ENCODE measurements at places on chromosomes 2 and 18.
A peak's percentile ranks its signal among the peaks of the same experiment; 100 is the strongest.

DNA sequence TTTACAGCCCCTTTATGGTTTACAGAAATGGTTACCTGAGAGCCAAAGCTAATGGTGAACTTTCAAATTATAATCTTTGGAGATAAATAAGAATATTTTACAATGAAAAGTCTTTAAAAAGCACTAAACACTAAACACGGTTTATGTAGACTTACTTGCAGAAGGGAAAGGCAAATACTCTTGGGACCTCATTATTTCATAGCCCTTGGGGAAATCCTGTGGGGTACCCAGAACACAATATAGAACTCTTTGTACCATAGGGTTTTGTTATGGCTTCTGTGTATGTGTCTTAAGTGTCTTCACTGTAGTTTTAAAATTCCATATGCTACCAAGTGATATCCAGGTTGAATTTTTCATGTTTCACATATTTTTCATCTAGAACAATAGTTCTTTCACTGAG is 90.6 kb downstream of the KCNH7 start:
- DNase-seq, result no peak

DNA sequence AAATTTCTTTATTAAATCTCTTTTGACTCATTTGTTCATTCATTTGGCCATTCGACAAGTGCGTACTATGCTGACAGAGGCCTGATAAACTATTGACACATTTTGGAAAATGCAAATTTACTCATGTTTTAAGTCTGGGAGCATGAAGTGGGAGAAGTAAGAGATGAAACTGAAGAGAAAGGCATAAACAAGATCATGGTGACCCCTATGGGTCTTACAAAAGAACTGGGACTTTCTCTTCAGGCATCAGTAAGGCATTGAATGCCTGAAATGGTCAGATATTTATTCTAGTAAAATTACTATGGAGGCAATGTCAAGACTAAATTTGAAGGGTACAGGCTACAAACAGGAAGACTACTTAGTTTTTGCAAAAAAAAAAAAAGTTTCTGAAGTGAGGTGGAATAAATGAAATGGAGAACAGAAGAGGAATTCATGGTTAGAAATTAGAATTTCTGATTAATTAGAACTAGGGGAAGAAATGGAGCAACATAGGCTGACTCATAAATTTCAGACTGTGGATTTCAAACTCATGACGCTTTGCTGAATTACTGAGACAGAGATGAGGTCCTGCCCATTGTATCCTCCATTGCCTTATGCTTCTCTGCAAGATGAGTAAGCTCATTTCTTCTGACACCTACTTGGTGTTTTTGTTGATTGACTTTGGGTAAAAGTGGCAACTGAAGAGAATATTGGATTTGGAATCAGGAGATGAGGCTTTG is 32.7 kb downstream of the VSNL1 start:
- no peak for DNase-seq

DNA sequence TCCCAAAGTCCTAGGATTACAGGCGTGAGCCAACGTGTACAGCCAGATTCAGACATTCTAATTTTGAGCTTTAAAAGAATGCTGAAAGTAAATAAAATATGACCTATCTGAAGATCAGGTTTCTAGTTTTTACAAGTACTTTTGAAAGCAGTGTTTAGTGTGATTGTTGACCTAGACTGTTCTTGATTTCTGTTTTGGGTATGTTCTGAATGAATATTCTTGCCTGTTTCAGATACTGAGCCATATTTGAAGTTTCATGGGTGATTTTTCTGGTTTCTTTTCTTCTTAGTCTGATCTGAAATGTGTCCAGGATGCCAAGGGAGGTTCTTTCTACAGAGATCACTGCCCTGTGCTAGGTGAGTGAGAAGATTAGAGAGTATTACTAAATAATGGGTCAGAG is 37.2 kb downstream of the MIB1 start:
- DNase-seq, result no peak

GRCh38 chr2:37615804-37616676 is 55.4 kb downstream of the CDC42EP3 start:
- DNase-seq, result no peak

GRCh38 chr2:197710424-197711042 is 5.4 kb downstream of the MARS2 start:
- DNase-seq, result no peak

- DNase-seq, result peak; percentile 18
These were observed 12.5 kb downstream of the NPC1 start for GRCh38 chr18:23573626-23574431.

- no peak for DNase-seq
These were observed 5.6 kb downstream of the ZAP70 start for GRCh38 chr2:97718942-97719341.

DNA sequence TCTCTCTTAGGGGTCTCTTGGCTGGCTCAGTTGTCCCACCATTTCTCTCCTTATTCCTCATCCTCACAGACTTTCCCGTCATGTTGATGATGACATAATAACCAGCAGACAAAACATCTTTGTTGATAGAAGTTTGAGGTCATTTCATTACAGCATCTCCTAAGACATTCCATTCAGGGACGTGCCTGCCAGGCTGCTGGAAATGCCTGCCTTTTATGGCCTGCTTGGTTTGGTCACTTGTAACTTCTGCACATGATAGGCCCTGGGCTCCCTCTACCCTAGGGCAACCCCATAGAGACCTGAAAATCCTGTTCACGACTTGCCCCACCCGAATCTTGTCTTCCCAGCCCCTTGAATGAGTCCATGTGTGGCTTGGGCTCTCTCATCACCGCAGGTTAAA is 81.7 kb downstream of the SDC1 start:
- no peak for DNase-seq

- DNase-seq, result no peak
These were observed 68.8 kb downstream of the UNC80 start for GRCh38 chr2:209840434-209840833.

DNA sequence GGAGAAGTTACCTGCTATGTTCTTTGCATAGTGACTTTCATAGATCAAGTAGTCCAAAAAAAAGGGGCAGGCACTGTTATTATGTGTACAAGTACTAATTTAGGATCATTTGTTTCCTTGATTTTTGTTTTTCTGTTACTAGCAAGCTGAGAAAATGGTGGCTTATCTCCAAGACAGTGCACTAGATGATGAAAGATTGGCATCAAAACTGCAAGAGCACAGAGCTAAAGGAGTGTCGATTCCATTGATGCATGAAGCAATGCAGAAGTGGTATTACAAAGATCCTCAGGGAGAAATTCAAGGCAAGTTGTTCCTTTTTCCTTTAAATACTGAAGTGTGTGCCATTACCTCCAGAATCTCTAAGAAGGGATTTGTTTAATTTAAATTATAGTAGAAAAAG is 19.6 kb upstream of the KCNJ13 start:
- DNase-seq, result no peak

- DNase-seq, result no peak
These were observed 69.9 kb downstream of the PLB1 start for GRCh38 chr2:28565720-28566295.

- no peak for DNase-seq
These were observed 58.0 kb upstream of the BOD1L2 start for GRCh38 chr18:57088883-57089282.

GRCh38 chr2:141582213-141582612 is 548.6 kb downstream of the LRP1B start:
- DNase-seq, result no peak

- no peak for DNase-seq
These were observed 14.0 kb downstream of the SFTPB start for GRCh38 chr2:85653996-85654395.

- no peak for DNase-seq
These were observed at the start of gene ARHGAP28 for GRCh38 chr18:6729247-6730091. TSS of gene ARHGAP28 (plus strand) at chr18:6729716. CDS start at chr18:6729822, 106 bp downstream.

- no peak for DNase-seq
These were observed 257.3 kb upstream of the SESTD1 start for GRCh38 chr2:179521944-179522343.

- no peak for DNase-seq
These were observed 170.3 kb upstream of the SETBP1 start for GRCh38 chr18:44510390-44510789.

GRCh38 chr2:9908639-9909038 is 42.9 kb upstream of the GRHL1 start:
- no peak for DNase-seq

DNA sequence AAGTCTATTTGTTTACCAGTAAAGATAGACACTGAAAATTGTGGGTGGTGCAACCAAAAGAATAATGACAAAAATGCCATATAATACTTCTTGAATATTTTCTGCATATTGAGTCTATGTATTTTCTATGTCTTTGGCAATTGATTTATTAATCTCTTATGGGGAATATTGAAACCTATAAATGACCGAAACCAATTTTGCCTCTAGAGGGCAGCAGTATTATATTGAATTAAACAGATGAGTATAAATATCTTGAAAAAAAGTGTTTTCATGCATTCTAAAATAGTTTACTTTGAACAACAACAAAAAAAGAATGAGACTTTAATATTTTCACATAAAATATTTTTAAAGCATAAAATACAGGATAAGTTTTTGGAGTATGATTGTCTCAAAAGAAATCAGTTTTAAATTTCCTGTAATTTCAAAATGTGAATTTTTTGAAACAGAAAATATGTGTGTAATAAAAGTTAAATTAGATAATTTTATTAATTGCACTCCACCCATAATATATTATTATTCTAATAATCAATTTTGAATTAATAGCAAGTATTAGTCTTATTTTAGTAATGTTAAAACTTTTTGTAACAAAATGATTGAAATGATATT is 49.9 kb upstream of the CALCRL start:
- DNase-seq, result no peak

- no peak for DNase-seq
These were observed 410.2 kb upstream of the CHST9 start for GRCh38 chr18:27595113-27595838.

GRCh38 chr18:48885924-48886400 is 64.8 kb downstream of the SMAD7 start:
- no peak for DNase-seq

DNA sequence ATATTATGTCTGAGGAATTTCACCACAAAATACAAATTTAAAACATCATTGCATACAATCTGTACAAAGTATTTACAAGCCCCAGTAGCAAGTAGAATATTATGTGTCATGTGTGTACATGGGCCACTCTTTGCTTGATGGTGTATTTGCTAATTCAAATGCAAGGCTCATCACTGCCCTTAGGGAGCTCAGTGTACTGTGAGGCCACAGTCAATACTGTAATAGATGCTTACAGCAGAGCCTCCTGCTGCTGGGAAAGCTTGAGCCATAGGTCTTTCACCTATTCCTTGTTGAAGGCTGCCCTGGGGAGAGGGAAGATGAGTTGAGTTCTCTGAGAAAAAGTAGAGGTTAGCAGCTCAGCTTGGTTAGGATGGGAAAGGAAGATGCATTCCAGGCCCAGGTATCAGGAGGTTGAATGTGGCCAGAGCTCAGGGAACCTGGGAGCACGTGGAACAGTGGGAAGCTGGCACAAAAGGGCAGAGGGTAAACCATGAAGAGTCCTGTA is 189.6 kb downstream of the LRP1B start:
- DNase-seq, result no peak

GRCh38 chr2:216245391-216245975 is 126.8 kb downstream of the MARCHF4 start:
- DNase-seq, result no peak

DNA sequence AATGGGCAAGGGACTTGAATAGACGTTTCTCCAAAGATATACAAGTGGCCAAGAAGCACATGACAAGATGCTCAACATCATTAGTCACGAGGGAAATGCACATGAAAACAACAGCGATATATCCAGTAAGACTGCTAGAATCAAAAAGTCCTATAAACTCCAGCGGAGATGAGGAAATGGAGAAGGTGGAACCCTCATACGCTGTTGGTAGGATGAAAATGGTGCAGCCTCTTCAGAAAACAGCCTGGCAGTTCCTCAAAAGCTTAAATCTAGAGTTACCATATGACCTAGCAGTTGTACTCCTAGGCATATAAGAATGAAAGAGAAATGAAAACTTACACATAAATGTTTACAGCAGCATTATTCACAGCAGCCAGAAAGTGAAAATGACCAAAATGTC is 48.1 kb downstream of the HPCAL1 start:
- no peak for DNase-seq

- DNase-seq, result no peak
These were observed 404.7 kb downstream of the BCL11A start for GRCh38 chr2:60148716-60149115.

DNA sequence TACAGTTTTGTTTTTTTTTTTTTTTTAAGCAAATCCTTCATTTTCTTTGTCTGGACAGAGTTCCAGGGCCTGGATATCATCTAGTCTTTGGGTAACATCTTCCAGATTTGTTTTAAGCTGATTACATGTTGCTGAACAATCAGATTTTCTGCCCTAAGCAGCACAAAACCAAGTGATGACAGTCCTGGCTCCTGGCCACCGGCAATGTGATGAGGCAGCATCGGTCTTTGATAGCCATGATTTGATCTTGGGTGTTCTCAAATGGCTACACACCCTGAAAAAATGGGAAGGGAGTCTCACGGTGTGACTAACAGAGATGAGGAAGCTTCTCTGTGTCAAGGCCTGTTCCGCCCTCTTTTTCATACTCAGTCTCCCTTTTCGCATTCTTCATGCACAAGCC is 708.6 kb upstream of the ZEB2 start:
- no peak for DNase-seq

- DNase-seq, result peak; percentile 4
These were observed 280.1 kb upstream of the STON1 start for GRCh38 chr2:48249631-48250473.

DNA sequence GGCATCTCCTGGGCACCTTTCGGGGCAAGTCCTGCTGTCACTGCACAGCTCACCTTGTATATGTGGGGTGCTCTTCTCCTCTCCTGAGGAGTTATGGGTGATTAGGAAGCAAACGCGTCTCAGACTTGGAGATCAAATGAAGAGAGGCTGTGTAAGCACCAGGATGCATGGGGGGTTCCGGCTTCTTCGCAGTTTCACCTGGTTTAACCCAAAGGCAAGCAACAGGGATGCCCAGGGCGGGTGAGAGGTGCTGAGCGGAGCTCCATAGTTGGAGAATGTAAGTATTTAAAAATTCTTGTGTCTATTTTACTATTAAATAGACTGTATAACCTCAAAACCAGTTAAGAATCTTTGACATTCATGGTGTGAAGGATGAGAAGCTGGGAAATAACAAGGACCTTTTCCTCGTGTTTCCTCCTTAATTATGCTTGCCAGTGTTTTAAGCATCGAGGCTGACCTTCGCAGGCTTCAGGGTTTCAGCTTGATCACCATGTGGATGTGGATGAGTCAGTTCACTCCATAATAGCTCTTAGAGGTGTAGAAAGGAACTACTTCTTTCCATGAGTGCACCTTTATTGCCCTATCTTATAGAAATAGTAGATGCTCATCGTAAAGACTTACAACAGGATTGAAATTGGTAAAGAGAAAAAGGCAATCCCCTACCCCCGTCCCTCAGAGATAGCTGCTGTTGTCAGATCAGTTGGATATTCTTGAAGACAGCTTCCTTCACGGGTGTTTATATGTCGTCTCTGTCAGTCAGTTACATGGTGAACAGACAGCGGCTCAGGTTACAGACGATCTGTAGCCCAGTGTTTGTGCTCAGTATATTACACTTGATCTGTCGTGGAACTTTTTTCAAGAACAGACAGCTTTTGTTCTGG is 201.1 kb downstream of the AGAP1 start:
- DNase-seq, result no peak

DNA sequence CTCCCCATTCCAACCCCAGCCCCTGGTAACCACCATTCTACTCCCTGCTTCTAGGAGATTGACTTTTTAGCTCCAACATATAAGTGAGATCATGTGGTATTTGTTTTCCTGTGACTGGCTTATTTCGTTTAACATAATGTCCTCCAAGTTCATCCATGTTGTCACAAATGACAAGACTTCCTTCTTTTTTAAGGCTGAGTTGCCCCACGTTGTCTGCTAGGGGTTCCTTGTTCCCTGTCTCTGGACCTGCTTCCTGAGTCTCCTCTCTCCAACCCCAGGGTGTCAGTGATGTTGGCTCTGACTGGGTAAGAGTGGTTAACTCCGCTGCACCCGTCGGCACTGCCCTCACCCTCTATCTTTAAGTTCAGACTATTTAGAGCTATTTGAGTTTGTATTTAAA is 175.2 kb downstream of the SH3RF3 start:
- DNase-seq, result no peak

Measured in smooth muscle cell of the brain vasculature (primary cell).